Femur (tissue), 1 donor: ENCODE measurements at places on chromosomes 1 and 21.

DNA sequence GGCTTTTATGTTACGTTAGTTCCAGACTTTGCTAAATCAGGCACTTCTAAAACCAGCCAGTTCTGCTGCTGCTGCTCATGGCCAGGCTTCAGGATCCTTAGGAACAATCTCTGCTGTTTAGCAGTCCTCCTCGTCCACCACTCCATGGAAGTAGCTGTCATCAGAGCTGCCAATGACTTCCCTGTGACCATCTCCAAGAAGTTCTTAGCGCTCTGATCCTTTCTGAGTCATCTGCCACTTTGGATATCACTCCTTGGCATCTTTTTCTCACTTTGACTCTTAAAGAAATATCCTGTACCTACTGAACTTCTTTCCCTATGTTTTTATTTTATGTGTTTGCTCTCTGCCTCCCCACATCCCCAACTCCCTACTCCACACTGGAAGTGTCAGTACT is 14.7 kb upstream of the IRF2BP2 start:
- DNase-seq: no peak

GRCh38 chr1:188871164-188871563 is 1606.5 kb downstream of the BRINP3 start:
- DNase-seq: no peak

DNA sequence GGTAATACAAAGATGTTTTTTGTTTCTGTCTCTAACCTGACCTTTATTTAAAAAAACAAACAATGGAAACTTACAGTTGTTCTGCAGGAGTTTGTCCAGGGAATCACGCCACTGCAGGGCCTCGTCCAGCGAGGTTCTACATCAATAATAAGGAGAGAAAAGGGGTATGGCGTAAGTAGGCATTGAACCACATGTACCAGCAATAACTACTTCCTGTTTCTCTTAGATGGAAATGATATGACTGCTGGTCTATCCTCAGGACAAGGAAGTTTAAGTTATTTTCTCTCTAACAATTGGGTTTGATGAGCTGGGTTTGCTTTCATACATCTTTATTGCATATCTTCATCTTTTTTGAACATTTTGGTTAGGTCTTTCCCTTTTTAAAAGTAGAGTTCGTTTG is 40.9 kb downstream of the RGS5 start:
- DNase-seq: no peak

DNA sequence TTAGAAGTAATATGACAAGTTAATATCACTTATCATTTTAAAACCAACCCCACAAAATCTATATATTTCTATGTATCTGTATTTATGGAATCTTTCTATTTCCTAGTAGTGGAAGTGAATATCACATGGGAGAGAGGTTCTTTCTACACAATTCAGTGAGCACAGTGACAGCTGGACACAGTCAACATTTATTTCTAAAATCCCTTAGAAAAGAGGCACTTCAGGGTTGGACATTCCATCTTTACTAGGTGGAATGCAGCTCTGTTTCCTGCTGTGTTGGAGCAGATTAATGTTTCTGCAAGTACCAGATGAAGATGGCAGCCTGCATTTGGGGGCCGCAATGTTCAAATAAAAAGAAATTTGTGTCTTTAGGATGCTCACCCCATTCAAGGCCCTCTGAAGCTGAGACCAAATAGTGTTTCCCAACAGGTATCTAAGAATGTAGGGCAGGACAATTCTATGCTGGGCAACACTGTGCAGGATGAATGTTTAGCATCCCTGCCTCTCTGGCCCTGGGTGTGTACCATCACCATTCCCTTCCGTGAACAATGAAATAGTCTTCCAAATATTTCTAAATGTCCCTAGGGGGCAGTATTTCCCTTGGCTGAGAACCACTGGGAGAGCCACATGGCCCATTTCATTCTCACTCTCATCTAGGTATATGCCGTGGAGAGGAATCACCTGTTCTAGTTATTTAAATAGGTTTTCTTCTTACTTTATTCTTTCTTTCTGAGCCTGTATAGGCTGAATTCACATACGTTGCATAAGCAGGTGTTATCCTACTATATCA is 394.8 kb downstream of the PRDM2 start:
- DNase-seq: no peak
